Left colon (tissue), 2 donors: ENCODE measurements at places on chromosomes 6 and 20. TPM values are rescaled to one million over a fixed set of nuclear protein-coding genes. Genes with fewer than 3 reads are reported as not detected.

- DNase-seq, result no peak
These were observed 102.6 kb downstream of the SPTLC3 start for GRCh38 chr20:13111249-13111911.

DNA sequence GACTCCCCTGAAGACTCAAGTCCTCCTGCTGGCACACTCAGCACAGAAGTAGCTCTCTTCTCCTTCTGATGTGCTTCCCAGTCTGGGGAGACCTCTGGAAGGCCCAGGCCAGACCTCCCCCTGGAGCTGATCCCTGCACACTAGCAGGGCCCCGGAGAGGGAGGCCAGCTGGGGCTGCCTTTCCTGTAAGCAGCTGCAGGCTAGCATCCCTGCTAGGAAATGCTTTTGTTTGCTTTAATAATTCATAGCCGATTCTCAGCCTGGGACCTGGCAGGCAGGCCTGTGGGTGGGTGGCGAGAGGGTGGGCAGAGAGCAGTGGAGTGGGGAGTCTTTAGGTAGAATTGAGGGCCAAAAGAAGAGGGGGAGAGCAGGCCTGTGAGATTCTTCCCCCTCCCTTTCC lies 5.2 kb downstream of the EBF4 start:
- DNase-seq, result no peak

GRCh38 chr20:50321797-50322480 lies 131.3 kb downstream of the CEBPB start:
- DNase-seq, result no peak

DNA sequence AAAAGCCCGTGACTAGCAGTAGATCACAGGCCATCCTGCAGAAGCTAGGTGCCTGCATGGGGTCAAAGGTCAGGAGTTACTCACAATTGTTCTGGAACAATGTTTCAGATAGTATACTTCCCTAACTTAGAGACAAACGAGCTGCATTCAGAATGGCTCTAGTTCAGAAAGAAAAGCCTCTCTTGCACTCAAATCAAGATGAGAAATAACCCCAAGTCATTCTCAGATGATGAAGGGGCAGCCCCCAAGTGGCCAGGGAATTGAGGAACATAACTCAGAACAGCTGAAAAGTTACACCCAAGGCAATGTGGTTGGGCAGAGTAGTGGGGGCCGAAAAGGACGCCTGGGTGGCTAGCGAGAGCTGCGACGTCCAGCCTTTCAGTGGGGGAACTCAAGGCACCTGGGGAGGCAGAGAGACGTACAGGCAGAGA lies 27.8 kb downstream of the FYN start:
- DNase-seq, result no peak

Gene RGL2
- 21.5 TPM for total RNA-seq

GRCh38 chr6:167258646-167259045 lies 32.5 kb upstream of the UNC93A start:
- no peak for DNase-seq

Gene SLC17A9
- total RNA-seq, result 28.1 TPM
